ENCODE measurements at places on chromosomes 2 and 18. TPM values are rescaled to one million over a fixed set of nuclear protein-coding genes. Genes with fewer than 3 reads are reported as not detected.

- no peak overlapping the region for H3K4me3 ChIP-seq
- peak; percentile 35 for DNase-seq
- H3K27ac ChIP-seq: no peak overlapping the region
- peaks cover 13% of the 10 kb centered on the region for H3K4me1 ChIP-seq
These were observed 962.3 kb upstream of the NRXN1 start for GRCh38 chr2:51994123-51994763.

DNA sequence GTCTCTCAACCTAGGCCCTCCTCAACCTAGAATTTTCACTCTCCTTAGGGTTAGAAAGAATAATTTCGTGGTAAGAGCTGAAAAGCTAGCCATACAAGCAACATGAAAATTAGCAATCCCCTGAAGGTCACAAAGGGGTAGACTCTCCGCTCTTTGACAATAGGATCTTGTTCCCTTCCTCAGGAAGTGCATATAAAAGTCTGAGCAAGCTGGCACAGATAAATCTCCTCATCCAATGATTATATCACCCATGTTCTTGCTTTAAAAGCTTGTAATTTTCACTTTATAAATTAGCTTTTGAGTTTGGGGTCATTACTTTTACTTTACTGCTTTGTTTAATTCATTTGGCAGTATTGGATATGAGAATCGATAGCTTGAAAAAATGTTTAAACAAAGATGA is 852.3 kb upstream of the CRIM1 start:
- no peak overlapping the region for H3K4me3 ChIP-seq
- no peaks in the 10 kb centered on the region for H3K27me3 ChIP-seq
- H3K27ac ChIP-seq: no peak overlapping the region
- no peak for DNase-seq
- H3K4me1 ChIP-seq: no peaks in the 10 kb centered on the region

- H3K27me3 ChIP-seq: no peaks in the 10 kb centered on the region
- H3K4me3 ChIP-seq: no peak overlapping the region
- no peaks in the 10 kb centered on the region for H3K36me3 ChIP-seq
- DNase-seq: no peak
- H3K4me1 ChIP-seq: no peaks in the 10 kb centered on the region
These were observed 357.4 kb upstream of the SLC39A10 start for GRCh38 chr2:195299600-195299999.

LCT gene
- not detected for total RNA-seq

GRCh38 chr2:228048838-228049490 is 132.5 kb downstream of the SPHKAP start:
- H3K36me3 ChIP-seq: no peaks in the 10 kb centered on the region
- no peaks in the 10 kb centered on the region for H3K27me3 ChIP-seq
- DNase-seq: peak; percentile 95
- 0 out of 2 replicates have a peak overlapping the region, but pooled peaks have one; percentile 49 for H3K27ac ChIP-seq

DNA sequence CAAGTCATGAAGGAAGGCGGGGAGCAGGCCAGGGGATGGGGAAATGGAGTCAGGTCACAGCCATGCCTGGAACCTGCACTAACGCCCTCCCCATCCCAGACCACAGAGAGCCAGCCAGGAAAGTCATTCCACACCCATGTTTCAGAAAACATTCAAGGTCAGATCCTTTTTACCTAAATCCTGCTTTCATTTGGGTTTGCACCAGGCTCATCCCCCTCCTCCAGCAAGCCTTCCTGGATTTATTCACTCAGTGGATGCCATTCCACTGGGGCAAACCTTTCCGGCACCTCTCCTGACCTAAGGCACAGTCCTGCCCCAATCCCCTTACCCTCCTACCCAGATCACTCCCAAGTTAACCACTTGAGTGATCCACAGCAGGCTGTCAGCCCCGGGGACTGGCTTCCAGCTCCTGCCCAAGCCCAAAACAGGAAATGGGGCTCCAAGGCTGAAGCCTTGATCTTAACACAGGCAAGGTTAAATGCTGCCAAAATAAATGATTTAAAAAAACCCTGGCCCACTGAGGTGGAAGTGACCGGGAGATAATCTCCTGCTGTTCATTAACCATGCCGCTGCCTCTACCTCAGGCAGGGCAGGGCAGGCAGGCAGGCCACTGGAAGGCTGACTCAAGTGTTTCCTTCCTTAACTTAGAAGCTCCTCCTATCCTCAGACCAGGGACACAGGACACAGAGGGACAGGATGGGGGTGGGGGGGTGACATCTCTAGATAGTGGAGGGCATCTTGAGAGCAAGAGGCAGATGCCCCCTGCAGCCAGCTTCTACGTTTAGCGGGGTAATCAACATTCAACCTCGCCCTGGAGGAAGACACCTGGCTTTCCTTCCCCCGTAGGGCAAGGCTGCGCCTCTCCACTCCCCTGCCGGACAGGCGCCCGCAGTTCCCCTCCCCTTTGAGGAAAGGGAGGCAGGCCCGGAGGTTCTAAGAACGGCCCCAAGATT is 1.4 kb downstream of the RAB11FIP5 start:
- H3K4me1 ChIP-seq: peaks cover 18% of the 10 kb centered on the region
- no peaks in the 10 kb centered on the region for H3K27me3 ChIP-seq
- peak overlapping the region; percentile 41 for H3K27ac ChIP-seq
- H3K4me3 ChIP-seq: peak overlapping the region; percentile 81

- peaks cover 7% of the 10 kb centered on the region for H3K36me3 ChIP-seq
- H3K27ac ChIP-seq: peak within 1 kb of the TSS; percentile 81
- peak within 1 kb of the TSS; percentile 66 for H3K4me3 ChIP-seq
These were observed at the start of gene PROM2 for GRCh38 chr2:95274291-95275150. TSS of gene PROM2 (plus strand) at chr2:95274449. CDS start at chr2:95274586, 137 bp downstream.

- H3K4me3 ChIP-seq: no peak overlapping the region
- no peak for DNase-seq
- no peaks in the 10 kb centered on the region for H3K27me3 ChIP-seq
- no peaks in the 10 kb centered on the region for H3K36me3 ChIP-seq
These were observed 709.3 kb downstream of the SLC4A3 start for GRCh38 chr2:220336771-220337170.

- H3K27ac ChIP-seq: no peak overlapping the region
- peaks cover 24% of the 10 kb centered on the region for H3K4me1 ChIP-seq
- no peaks in the 10 kb centered on the region for H3K36me3 ChIP-seq
These were observed 26.8 kb downstream of the SULT1C2 start for GRCh38 chr2:108315444-108315934.

CDKL4 gene
- not detected for total RNA-seq

KIAA2012 gene
- total RNA-seq: not detected

GRCh38 chr2:144517866-144518747 is 1.8 kb downstream of the ZEB2 start:
- peaks cover 14% of the 10 kb centered on the region for H3K4me1 ChIP-seq
- H3K36me3 ChIP-seq: no peaks in the 10 kb centered on the region
- no peak overlapping the region for H3K27ac ChIP-seq
- peak; percentile 6 for DNase-seq

DNA sequence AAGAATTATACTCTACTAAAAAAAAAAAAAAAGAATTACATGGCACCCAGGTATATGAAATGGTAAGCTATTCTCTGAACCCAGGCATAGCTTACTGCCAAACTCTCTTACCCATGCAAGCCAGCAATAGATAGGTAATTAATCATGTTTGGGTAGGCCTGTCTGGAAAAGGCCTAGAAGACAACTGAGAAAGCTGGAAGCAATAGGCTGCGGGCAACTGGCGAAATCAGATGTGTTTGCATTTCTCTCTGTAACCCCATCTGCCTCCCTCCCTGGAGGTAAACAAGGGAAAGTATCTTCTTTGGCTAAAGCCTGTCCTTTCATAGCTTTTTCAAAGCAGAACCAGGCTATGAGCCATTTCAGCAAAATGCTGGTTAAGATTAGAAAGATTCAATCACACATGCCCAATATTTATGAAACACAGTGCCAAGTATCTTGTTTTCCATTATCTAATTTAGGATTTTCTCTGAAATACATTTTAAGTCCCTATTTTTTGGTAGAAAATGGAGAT is 934.8 kb upstream of the DDX18 start:
- H3K36me3 ChIP-seq: no peaks in the 10 kb centered on the region
- H3K27ac ChIP-seq: no peak overlapping the region
- no peaks in the 10 kb centered on the region for H3K4me1 ChIP-seq
- no peak for DNase-seq

DNA sequence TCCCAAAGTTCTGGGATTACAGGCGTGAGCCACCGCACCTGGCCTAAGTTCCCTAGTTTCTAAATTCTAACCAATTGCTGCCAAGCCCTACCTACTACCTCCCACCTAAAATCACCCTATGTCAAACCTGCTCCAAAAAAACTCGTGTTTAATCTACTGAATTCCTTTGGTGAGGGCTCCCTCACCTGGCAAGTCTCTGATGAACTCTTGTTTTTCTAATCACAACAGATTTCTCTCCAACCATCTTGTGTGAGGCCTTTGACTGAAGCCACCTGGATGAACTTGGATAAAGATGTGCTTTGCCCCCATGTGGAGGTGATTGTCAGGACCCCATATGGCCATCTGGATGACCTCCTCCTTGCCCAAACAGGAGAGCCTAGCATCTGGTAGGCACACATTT is 17.4 kb upstream of the SLC35G4 start:
- H3K36me3 ChIP-seq: no peaks in the 10 kb centered on the region
- H3K27me3 ChIP-seq: peaks cover 69% of the 10 kb centered on the region
- H3K4me1 ChIP-seq: no peaks in the 10 kb centered on the region
- peak; percentile 23 for DNase-seq
- no peak overlapping the region for H3K27ac ChIP-seq

GRCh38 chr18:77103187-77103850 is 29.3 kb downstream of the MBP start:
- peaks cover 21% of the 10 kb centered on the region for H3K36me3 ChIP-seq
- peaks cover 46% of the 10 kb centered on the region for H3K4me1 ChIP-seq
- H3K27me3 ChIP-seq: no peaks in the 10 kb centered on the region
- DNase-seq: no peak

CDK15 gene
- total RNA-seq: 2.4 TPM

DNA sequence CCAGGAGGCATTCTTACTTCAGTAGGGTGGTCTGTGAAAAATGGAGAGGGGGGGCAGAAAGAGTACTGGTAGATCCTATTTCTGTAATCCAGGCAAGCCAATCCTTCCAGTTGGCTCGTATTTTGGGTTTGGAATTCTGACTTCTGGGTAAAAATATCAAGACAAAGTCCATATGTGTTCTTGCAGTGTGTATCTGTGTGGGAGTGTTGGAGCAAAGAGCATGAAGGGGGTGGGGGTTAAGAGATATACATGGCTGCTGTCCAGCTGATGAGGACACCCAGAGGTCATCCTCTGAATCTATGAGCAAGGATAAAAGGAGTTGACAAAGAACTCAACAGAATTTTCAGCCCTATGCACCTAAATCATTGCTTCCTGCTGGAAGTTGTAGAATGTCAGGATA is 375.8 kb upstream of the PIK3C3 start:
- no peak for DNase-seq
- no peak overlapping the region for H3K27ac ChIP-seq
- H3K4me1 ChIP-seq: no peaks in the 10 kb centered on the region
- H3K36me3 ChIP-seq: no peaks in the 10 kb centered on the region

- DNase-seq: no peak
- no peaks in the 10 kb centered on the region for H3K27me3 ChIP-seq
- H3K36me3 ChIP-seq: no peaks in the 10 kb centered on the region
- H3K27ac ChIP-seq: no peak overlapping the region
These were observed 936.4 kb upstream of the CHAC2 start for GRCh38 chr2:52831216-52831615.

- H3K36me3 ChIP-seq: no peaks in the 10 kb centered on the region
- peak; percentile 65 for DNase-seq
- no peaks in the 10 kb centered on the region for H3K27me3 ChIP-seq
- peaks cover 12% of the 10 kb centered on the region for H3K4me1 ChIP-seq
- H3K4me3 ChIP-seq: no peak overlapping the region
These were observed 129.6 kb downstream of the PID1 start for GRCh38 chr2:229141424-229142025.

GRCh38 chr2:160492401-160493226 is 993 bp downstream of the RBMS1 start:
- peak; percentile 77 for DNase-seq
- peak overlapping the region; percentile 84 for H3K27ac ChIP-seq
- peak overlapping the region; percentile 93 for H3K4me3 ChIP-seq
- H3K4me1 ChIP-seq: peaks cover 32% of the 10 kb centered on the region
- no peaks in the 10 kb centered on the region for H3K27me3 ChIP-seq
- no peaks in the 10 kb centered on the region for H3K36me3 ChIP-seq

DNA sequence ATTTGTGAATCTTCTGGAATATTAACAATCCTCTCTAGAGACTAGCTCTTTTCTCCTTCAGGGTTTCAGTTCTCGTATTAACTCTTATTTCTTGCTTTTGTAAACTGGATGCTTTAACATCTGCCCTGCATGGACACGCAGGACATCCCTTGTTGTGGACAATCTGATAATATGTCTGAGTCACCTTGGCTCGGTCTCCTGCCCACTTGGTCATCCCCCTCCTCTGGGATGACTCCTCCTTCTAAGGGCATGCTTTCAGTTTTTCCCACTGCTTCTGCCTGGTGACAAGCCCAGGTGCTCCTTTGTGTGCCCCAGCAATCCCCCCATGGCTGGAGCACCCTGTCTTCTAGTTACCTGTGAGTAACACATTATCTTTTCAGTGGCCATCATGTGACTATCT is 460.5 kb downstream of the DSC3 start:
- no peaks in the 10 kb centered on the region for H3K36me3 ChIP-seq
- H3K4me1 ChIP-seq: peaks cover 12% of the 10 kb centered on the region

DNA sequence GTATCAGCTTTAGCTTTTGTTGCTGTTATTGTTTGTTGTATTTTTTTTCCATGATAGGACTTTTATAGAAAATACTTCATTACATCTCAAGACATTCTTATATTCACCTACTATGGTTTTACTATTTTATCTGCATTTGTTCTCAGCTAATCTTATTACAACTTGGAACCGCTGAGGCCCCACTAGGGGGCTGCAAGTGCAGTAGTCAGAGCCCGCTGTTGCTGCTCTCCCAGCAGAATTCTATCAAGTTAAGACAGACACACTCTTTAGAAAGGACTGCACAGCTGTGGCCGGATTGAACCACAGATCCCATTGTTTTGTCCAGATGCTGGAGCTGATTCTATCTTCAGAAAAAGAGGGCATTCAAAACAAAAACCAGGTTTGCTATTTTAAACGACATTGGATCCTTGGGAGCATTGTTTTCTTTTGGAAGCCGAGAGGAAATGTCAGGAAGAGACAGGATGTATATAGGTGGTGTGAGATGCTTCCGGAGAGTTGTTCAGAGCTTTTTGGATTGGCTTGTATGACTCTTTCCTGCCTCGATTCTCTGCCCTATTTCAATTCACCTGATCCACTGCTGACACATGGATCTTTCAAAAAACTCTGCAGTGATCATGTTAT is 105.7 kb upstream of the GAREM1 start:
- no peak overlapping the region for H3K4me3 ChIP-seq
- no peaks in the 10 kb centered on the region for H3K36me3 ChIP-seq
- H3K4me1 ChIP-seq: no peaks in the 10 kb centered on the region
- no peak overlapping the region for H3K27ac ChIP-seq
- 0 out of 2 replicates have a peak, but pooled peaks cover 10% of the 10 kb centered on the region for H3K27me3 ChIP-seq
